HFFc6 (cell line): ENCODE measurements at places on chromosomes 2 and 18. TPM values are rescaled to one million over a fixed set of nuclear protein-coding genes. Genes with fewer than 3 reads are reported as not detected.

Gene BOK
- total RNA-seq: 30.9 to 43.9 TPM (median 43.0 TPM) in 3 replicates

Gene COPS8
- total RNA-seq: 86.8 and 98.1 TPM in 2 replicates

Gene REG1B
- not detected in 3 replicates for total RNA-seq

Gene CFC1
- total RNA-seq: not detected in 3 replicates

Gene RHBDD1
- 35.9 to 50.7 TPM (median 48.1 TPM) in 3 replicates for total RNA-seq

Gene DNAJC5G
- not detected in 3 replicates for total RNA-seq

Gene ADD2
- not detected in 3 replicates for total RNA-seq

Gene WDR7
- total RNA-seq: 12.4 to 14.0 TPM (median 13.9 TPM) in 3 replicates

Gene AGXT
- total RNA-seq: not detected in 3 replicates

Gene SPAST
- 9.9 and 11.6 TPM in 2 replicates for total RNA-seq

Gene CD226
- 0.37 to 0.78 TPM (median 0.57 TPM) in 3 replicates for total RNA-seq

Gene MGAT5
- total RNA-seq: 104 and 122 TPM in 2 replicates

Gene GCG
- not detected in 3 replicates for total RNA-seq

Gene SPHKAP
- total RNA-seq: 0.52 to 0.92 TPM (median 0.84 TPM) in 3 replicates

Gene SERPINB10
- total RNA-seq: 1.3 and 2.3 TPM in 2 replicates

Gene TIA1
- total RNA-seq: 46.8 to 56.6 TPM (median 49.6 TPM) in 3 replicates
